ENCODE measurements at places on chromosomes 13 and 19.

DNA sequence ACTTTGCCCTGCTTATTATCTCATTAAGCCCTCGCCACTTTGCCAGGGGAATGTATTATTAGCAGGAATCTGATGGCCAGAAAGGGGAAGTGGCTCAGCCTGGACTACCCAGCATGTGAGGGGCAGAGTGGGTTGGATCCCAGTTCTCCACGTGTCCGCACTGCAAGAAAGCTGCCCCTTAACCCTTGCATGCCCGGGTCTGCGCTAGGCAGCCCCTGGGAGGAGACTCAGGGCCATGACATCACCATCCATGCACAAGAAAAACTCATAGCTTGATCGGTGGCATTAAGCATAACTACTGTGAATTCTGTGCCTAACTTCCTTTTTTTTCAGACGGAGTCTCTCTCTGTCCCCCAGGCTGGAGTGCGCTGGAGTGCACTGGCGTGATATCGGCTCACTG lies 8.9 kb downstream of the CACNG8 start:
- DNase-seq = no peak

GRCh38 chr19:54029930-54030490 lies 33.7 kb downstream of the VSTM1 start:
- no peak for DNase-seq

GRCh38 chr19:29928831-29929230 lies 13.2 kb upstream of the URI1 start:
- DNase-seq = no peak

- no peak for DNase-seq
Observed at GRCh38 chr19:15234431-15235130, 2.3 kb upstream of the EPHX3 start.

DNA sequence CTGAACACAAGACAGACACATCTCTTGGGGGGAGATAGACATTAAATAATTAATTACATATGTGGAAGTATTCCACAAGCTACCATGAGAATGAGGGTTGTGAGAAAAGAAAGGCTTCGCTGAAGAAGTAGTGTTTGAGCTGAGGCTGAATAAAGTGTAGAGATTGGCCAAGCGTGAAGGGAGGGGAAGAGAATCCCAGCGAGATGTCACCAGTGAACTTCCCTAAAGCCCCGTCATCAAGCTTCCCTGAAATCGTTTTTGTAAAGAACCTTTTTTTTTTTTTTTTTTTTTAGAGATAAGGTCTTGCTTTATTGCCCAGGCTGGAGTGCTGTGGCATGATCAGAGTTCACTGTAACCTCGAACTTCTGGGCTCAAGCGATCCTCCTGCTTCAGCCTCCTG lies 235.2 kb downstream of the KCNRG start:
- DNase-seq = no peak

- DNase-seq = no peak
Observed at GRCh38 chr13:64276232-64276631, 2860.6 kb upstream of the PCDH20 start.

- no peak for DNase-seq
Observed at GRCh38 chr19:54208784-54209057, 8.1 kb downstream of the RPS9 start.

DNA sequence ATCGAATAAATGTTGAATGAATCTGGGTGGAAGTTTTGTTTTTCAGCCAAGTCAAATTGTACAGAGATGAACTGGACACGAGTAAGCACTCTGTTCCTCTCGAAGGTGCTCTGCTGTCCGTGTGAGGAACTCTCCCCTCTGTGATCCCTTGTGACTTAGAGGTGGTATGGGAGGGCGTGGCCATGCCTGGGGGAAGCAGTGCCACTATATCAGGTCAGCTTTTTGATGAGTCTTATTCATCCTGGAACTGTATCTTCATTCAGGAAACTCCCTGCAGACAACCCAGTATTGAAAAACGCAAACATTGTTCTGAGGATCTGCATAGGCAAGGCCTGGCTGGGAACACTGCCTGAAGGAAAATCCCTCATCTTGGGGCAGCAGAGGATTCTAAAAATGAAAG lies 45.7 kb upstream of the FLT1 start:
- DNase-seq = no peak

GRCh38 chr13:23949200-23949599 lies 51.9 kb upstream of the C1QTNF9B start:
- DNase-seq = no peak

- DNase-seq = no peak
Observed at GRCh38 chr13:103007427-103007762, 58.8 kb downstream of the SLC10A2 start.

- DNase-seq = no peak
Observed at GRCh38 chr13:107035778-107036177, 467.8 kb upstream of the ARGLU1 start.

- DNase-seq = no peak
Observed at GRCh38 chr19:39129116-39129515, 3.5 kb downstream of the PAK4 start.

DNA sequence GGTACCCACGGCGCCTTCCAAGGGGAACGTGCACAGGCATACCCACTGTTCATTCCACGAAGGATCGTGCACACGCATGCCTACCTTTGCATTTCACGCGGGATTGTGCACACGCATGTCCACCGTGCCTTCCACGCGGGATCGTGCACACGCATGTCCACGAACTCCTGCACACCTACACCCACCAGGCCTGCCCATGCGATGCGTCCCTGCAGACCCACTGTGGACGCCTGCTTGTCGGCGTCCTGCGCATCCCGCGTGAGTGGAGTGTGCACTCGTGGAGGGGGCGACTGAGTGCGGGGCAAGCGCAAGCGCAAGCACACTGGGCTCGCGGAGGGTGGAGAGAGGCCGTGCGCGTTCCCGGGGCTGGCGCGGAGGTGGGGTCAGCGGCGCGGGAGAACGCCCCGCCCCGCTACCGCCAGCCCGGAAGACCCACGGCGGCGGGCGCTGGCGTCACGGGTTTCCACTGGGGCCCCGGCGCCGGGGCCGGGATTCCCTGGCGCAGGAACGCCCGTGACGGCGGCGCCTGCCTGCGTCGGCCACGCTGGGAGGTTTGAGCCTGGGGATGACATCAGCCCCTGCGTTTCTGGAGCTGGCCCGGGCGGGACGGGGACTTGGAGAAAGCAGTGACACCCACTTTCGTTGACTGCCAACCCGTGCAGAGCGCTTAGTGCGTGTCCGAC lies 18.7 kb downstream of the GADD45B start:
- no peak for DNase-seq

GRCh38 chr13:49026851-49027250 lies 51.1 kb downstream of the FNDC3A start:
- DNase-seq = no peak

- no peak for DNase-seq
Observed at GRCh38 chr19:46696052-46696451, 20.9 kb downstream of the PRKD2 start.

DNA sequence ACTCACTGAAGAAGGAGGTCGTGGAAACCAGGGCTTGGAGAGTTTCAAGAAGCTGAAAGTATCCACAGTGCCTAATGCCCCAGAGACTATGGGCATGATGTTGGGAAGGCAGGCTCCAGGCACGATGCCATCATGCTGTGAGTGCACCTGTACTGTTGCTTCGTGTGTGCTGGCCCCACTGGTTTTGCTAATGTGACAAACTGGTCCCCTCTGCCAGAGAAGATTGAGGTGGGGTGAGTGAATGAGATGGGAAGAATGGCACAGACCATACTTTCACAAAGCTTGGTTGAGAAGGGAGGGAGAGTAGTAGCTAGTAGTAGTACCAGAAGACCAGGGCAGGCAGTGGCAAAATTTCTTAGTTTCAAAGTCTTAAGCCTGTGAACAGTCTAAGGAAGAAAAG lies 19.0 kb upstream of the POP4 start:
- no peak for DNase-seq

GRCh38 chr13:50940509-50940908 lies 30.9 kb downstream of the RNASEH2B start:
- DNase-seq = no peak

GRCh38 chr19:33998739-33999345 lies 173.5 kb upstream of the LSM14A start:
- DNase-seq = no peak

DNA sequence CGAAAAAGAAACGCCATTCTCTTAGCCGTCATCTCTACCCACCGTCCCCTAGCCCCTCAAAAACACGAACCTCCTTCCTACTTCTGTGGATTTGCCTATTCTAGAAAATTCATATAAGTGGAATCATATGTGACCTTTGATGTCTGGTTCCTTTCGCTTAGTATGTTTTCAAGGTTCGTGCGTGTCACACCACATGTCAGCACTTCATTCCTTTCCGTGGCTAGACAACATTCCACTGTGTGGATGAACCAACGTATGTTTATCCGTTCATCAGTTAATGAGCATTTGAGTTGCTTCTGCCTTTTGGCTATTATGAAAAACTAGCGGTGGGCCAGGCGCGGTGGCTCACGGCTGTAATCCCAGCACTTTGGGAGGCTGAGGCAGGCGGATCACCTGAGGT lies 14.0 kb upstream of the PPP1R12C start:
- no peak for DNase-seq

- no peak for DNase-seq
Observed at GRCh38 chr19:45468159-45468651, 409 bp downstream of the FOSB start.

- DNase-seq = no peak
Observed at GRCh38 chr13:48585456-48585840, 52.6 kb upstream of the RCBTB2 start.

- no peak for DNase-seq
Observed at GRCh38 chr13:19587635-19588300, 26.4 kb upstream of the TPTE2 start.

GRCh38 chr13:94228763-94229162 lies 250.7 kb downstream of the DCT start:
- no peak for DNase-seq

DNA sequence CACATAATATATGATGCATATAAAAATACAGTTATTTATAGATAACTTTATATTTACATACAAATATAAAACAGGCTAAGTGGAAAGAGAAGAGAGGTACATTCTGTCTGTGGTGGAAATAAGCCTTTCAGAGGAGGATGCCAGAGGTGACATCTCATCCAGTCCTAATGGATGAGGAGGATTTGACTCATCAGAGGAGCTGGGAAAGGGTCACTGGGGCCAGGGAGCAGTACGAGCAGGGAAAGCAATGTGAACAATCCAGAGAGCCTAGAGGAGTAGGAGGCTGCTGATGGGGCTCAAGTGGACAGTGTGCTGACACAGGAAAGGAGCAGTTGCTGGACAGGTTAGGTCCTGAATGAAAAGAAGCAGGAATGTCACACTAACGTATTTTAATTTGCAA lies 18.6 kb downstream of the NALCN start:
- no peak for DNase-seq

GRCh38 chr13:100100115-100100879 lies 11.4 kb downstream of the PCCA start:
- peak; percentile 28 for DNase-seq

- no peak for DNase-seq
Observed at GRCh38 chr13:46523972-46524752, 28.8 kb upstream of the LRCH1 start.

GRCh38 chr13:59452189-59452890 lies 711.4 kb downstream of the DIAPH3 start:
- DNase-seq = no peak

GRCh38 chr19:35240327-35240726 lies 8.5 kb upstream of the LSR start:
- no peak for DNase-seq

GRCh38 chr19:53808710-53809125 lies 15.4 kb downstream of the NLRP12 start:
- DNase-seq = no peak

GRCh38 chr13:68834375-68834774 lies 1273.3 kb upstream of the ATXN8OS start:
- DNase-seq = no peak

DNA sequence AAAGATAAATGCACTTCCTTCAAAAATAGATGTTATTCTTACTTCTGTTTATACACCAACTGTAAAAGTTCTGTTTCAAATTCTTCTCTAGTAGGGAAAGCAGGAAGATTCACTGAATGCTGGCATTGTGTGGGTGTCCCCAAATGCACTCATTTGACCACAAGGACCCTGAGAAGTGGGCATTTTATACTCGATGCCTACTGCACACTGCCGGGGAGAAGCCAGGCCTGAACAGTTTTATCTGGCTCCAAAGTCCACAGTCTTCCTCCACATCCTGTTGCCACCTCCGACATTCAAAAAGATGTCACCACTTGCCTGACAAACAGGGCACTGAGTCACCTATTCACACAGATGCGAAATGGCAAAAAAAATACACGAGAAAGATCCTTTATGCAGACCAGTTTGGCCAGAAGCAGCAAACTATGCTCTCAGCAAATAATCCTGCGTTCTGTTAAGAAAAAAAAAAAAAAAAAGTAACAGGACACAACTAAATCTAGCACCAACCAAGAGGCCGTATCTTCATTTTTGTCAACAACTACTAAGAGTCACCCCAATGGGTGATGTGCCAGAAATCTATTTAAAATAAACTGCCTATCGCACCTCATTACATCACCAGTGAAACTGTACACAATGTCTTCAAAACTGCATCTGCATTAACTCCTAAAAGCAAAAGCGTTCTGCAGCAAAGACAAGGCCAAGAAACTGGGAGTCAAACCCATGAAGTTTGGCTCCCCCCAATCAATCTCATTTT lies 6.2 kb downstream of the ZC3H4 start:
- no peak for DNase-seq

DNA sequence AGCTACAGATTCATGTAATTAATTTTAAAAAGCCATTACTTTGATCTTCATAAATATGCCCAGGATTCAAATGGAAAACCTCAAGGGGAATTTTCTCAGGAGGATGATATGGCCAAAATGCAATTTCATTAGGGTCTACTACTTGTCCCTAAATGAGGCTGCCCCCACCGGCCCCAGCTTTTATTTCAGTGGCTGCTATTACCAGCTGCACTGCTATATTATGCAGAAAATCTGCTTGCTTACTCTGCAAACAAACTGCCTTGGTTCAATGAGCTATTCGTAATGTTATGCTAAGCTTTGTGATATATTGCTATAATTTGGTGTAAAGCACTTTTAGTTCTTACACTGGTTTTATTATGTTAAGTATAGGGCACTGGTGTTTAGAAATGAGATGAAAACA lies 137.3 kb upstream of the TMTC4 start:
- no peak for DNase-seq

- DNase-seq = no peak
Observed at GRCh38 chr13:37144661-37145060, 39.2 kb upstream of the CSNK1A1L start.

- DNase-seq = no peak
Observed at GRCh38 chr19:4208385-4209094, 20.8 kb upstream of the EBI3 start.

GRCh38 chr13:94328381-94329041 lies 151.0 kb downstream of the DCT start:
- no peak for DNase-seq

- no peak for DNase-seq
Observed at GRCh38 chr19:55614711-55615542, 9.4 kb downstream of the ZNF784 start.

- no peak for DNase-seq
Observed at GRCh38 chr19:50392759-50393158, 8.6 kb downstream of the POLD1 start.

GRCh38 chr19:49553451-49554271 lies 25.9 kb downstream of the RCN3 start:
- no peak for DNase-seq

DNA sequence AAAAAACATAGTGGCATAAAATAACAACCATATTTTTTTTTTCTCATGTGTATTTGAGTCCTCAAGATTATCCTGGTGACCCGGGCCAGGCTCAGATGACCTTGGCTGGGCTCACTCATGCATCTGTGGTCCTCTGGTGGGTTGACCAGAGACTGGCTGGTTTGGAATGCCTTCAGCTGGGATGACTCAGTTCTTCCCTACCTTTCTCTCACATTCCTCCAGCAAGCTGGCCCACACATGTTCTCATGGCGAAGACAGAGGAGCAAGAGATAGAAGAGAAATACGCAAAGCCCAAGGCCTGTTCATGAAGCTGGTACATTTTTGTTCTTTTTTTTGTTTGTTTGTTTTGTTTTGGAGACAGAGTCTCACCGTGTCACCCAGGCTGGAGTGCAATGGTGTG lies 14.3 kb upstream of the ZNF541 start:
- no peak for DNase-seq
